ENCODE measurements at places on chromosomes 12 and 14. TPM values are rescaled to one million over a fixed set of nuclear protein-coding genes. Genes with fewer than 3 reads are reported as not detected.

The KLHL33 gene
- 0.34 TPM for total RNA-seq

The MIP gene
- total RNA-seq, result not detected

The DACT1 gene
- 0.27 TPM for total RNA-seq

The SLC38A1 gene
- 102 TPM for total RNA-seq

The CLEC14A gene
- total RNA-seq, result 167 TPM

The OTOGL gene
- total RNA-seq, result 0.10 TPM

The BRF1 gene
- total RNA-seq, result 28.6 TPM

The MANSC4 gene
- total RNA-seq, result not detected

The RHEBL1 gene
- total RNA-seq, result 5.4 TPM

The KRT82 gene
- total RNA-seq, result not detected

The ANG gene
- total RNA-seq, result 6.1 TPM

The FAM90A1 gene
- not detected for total RNA-seq

The TMEM119 gene
- 0.94 TPM for total RNA-seq

The FOXN4 gene
- not detected for total RNA-seq

The SERPINA10 gene
- not detected for total RNA-seq

The CLEC9A gene
- not detected for total RNA-seq

The TMEM121 gene
- total RNA-seq, result 0.93 TPM

The HOXC12 gene
- total RNA-seq, result not detected

The PPM1H gene
- 1.5 TPM for total RNA-seq

Measured in mammary microvascular endothelial cell (primary cell).